ENCODE measurements at places on chromosomes 12 and 14.

DNA sequence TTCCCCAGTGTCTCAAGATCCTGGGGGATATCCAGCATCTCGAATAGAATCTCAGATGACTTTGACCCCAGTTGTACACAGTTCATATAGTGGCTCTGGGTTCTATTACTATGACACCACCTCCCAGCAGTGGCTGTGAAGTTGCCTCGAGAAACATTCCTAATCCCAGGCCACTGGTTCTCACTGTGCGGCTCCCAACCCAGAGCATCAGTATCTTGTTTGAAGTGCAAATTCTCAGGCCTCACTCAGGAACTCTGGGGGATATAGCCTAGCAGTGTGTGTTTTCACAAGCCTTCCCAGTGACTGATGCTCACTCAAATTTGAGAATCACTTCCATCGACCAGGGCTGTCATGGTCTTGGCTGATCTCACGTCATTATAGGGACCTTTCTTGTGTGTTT, 69.3 kb upstream of the IGF1 start:
- DNase-seq, result no peak

DNA sequence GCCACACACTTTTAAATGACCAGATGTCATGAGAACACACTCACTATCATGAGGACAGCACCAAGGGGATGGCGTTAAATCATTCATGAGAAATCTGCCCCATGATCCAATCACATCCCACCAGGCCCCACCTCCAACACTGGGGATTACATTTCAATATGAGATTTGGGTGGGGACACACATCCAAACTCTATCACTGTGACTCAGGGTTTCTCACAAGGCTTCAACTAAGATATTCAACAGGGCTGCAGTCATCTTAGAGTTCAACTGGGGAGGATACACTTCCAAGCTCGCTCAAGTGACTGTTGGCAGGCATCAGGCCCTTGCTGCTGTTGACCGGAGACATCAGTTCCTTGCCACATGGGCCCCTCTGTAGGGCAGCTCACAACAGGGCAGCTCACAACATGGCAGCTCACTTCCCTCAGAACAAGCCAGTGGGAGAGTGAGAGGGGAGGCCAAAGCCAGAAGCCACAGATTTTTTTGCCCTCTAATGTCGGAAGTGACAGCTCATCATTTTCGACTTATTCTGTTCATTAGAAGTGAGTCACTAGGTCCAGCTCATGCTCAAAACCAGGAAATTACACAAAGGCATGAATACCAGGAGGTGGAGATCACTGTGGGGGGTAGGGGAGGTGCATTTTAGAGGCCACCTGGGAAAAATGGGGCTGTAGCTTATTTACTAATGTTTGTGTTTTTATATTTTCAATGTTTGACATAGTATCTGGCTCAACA, 50.8 kb upstream of the PTHLH start:
- no peak for DNase-seq

- no peak for DNase-seq
Observed at GRCh38 chr12:43009846-43010240, 420.3 kb upstream of the PRICKLE1 start.

- no peak for DNase-seq
Observed at GRCh38 chr14:51901475-51902024, 41.1 kb downstream of the GNG2 start.

- no peak for DNase-seq
Observed at GRCh38 chr14:27845241-27845850, 921.2 kb upstream of the FOXG1 start.

- DNase-seq, result no peak
Observed at GRCh38 chr14:83147006-83147405, 1613.4 kb upstream of the SEL1L start.

- no peak for DNase-seq
Observed at GRCh38 chr12:128820253-128820652, 3.5 kb downstream of the SLC15A4 start.

GRCh38 chr12:25714198-25714984, 161.3 kb upstream of the LMNTD1 start:
- DNase-seq, result no peak

DNA sequence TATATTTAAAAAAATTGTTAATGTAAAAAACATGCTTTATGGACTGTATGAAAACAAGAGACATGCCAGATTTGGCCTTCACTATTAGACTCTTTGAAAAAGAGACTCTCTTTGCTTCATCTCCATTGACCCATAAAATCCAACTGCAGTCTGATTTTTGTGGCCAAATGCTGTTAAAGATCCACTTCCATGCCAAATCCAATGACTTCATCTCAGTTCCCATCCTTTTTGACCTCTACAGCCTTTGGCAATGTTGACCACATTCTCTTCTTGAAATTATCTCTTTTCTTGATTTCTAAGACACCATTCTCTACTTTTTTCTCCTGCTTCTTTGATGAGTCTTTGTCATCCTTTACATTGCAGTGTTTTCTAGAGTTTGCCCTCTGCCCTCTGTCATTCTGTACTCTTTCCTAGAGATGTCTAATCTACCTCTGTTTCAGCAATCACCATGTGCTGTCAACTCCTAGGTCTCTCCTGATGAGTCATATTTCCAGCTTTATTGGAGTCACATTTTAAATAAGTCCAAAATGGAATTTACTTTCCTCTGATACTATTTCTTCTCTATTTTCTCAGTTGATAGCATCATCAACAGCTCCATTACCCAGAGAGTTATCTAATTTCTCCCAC, 2.4 kb downstream of the TMPRSS12 start:
- no peak for DNase-seq

GRCh38 chr12:30754383-30754749, 385 bp downstream of the CAPRIN2 start:
- no peak for DNase-seq

DNA sequence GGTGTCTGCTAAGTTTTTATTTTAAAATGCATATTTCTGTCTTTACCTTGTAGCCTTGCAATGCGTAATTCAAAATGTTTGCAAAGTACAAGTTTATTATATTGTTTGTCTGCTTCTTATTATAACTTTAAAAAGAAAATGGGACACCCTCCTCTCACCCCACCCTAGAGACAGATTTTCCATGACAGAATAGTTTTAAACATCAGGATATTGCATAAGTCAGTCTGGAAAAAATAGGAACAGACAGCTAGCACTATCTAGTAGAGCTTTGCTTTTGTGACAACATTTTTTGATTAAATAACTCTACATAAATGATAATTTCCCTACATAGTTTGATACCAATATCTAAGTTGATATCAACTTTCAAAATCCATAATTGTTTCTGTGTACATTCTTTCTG, 71.3 kb downstream of the PDE3A start:
- DNase-seq, result no peak

GRCh38 chr14:21263284-21264024, 5.8 kb downstream of the HNRNPC start:
- no peak for DNase-seq

- no peak for DNase-seq
Observed at GRCh38 chr12:118127867-118128266, 8.1 kb upstream of the PEBP1 start.

DNA sequence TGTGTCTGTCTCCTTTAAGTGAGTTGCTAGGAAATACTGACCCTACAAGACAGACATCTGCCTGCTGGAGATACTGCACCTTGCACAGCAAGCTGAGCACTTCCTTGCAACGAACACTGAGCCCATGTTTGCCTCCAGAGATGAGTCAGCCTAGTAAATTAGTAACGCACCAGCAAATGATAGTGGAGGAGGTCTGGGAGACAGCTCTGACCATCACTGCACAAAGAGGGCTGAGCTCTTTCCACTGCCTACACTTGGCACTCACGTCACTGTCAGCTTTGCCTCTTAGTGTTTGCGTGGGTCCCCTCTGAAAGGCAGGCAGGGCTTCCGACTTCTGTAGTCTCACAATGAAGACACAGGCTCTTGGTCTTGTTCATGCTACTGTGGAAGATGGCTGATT, 109.0 kb downstream of the APAF1 start:
- no peak for DNase-seq

DNA sequence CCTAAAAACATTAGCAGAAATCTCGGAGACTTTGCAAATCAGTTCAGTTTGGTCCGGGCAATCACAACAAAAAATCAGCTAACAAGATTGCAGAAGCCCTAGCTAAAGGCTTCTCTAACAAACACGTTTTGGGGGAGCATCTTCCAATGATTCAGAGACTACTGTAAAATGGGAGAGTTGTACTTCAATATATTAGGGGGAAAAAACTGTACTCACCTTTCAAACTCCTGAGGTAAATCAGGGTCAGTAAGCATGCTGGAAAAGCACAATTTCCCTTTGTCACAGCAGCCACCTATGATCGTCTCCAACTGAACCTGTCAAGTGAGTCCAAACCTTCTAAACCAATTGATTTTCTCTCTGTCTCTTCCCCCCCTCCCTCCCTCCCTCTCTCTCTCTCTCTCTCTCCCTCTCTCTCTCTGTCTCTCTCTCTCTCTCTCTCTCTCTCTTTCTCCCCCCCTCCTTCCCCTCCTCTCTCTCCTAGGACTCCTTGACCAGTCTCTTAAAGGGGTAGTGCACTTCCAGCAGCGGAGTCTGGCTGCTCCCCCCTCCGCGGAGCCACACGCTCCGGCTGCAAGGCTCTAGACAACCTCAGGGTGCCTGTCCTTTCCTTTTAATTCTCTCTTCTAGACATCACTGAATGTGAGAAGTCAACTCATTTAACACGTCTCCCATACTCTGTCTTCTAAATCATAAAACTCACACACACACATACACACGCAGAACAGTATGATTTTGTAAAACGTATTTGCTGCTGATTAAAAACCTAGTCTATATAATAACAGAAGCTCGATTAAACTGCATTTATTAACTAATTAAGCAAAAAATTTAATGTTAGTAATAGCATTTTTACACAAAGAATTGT, at the start of gene SOX5:
Gene SOX5, minus strand, starts transcription at position 323 of the 862 bp plus-strand sequence. Its CDS starts 69 bp downstream, at position 254.
- peak; percentile 48 for DNase-seq

GRCh38 chr14:42113358-42114069, 506.8 kb downstream of the LRFN5 start:
- DNase-seq, result no peak

GRCh38 chr12:106954462-106955376, 988 bp upstream of the TMEM263 start:
- DNase-seq, result peak; percentile 6

GRCh38 chr14:87044807-87045206, 948.2 kb downstream of the GALC start:
- DNase-seq, result no peak

- no peak for DNase-seq
Observed at GRCh38 chr14:72608391-72609204, 285.3 kb downstream of the DPF3 start.

DNA sequence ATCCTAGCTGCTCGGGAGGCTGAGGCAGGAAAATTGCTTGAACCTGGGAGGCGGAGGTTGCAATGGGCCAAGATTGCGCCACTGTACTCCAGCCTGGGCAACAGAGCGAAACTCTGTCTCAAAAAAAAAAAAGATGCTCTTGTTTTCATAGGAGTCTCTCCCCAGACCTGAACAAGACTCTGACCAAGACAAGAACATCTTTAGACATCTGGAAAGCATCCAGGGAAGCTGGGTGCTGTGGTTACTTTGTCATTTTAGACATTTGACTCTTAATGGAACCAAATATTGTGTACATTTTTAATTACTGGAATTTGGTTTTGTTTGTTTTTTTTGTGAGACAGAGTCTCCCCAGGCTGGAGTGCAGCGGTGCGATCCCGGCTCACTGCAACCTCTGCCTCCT, 21.1 kb upstream of the ATF1 start:
- no peak for DNase-seq

DNA sequence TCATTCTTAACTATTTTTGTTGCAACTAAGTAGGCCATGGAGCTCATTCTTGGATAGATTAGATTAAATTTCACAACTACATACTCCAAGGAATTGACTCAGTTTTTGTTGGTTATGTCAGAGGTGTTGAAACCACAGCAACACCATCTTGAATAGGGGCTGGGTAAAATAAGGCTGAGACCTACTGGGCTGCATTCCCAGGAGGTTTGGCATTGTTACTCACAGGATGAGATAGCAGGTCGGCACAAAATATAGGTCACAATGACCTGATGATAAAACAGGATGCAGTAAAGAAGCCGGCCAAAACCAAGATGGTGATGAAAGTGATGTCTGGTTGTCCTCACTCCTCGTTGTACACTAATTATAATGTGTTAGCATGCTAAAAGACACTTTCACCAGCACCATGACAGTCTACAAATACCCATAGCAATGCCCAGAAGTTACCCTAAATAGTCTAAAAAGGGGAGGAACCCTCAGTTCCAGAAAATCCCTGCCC, 20.9 kb downstream of the DMAC2L start:
- DNase-seq, result no peak

DNA sequence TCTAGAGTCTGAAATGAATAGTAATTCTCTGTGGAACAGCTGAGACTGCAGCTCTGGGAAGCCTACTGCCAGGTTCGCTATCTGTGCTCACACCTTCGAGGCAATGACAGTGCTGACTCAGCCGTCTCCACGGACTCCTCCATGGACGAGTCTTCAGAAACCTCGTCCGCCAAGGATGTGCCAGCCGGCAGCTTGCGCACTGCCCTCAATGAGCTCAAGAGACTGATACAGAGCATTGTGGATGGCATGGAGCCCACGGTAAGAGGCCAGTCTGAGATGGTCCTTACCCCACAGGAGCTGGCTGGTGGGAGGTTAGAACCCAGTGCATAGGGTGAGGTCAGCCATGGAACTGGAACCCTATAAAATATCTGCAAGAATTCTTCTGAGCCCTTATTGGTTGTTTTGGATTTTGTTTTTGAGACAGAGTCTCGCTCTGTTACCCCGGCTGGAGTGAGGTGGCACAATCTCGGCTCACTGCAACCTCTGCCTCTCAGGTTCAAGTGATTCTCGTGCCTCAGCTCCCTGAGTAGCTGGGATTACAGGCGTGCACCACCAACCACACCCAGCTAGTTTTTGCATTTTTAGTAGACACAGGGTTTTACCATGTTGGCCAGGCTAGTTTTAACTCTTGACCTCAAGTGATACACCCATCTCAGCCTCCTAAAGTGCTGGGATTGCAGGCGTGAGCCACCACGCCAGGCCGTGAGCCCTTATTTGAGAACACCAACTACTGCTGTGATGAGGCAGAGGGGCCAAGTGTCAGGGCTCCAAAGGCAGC, 43.9 kb downstream of the RAB35 start:
- DNase-seq, result no peak

GRCh38 chr14:89674936-89675335, 257.9 kb upstream of the FOXN3 start:
- no peak for DNase-seq

DNA sequence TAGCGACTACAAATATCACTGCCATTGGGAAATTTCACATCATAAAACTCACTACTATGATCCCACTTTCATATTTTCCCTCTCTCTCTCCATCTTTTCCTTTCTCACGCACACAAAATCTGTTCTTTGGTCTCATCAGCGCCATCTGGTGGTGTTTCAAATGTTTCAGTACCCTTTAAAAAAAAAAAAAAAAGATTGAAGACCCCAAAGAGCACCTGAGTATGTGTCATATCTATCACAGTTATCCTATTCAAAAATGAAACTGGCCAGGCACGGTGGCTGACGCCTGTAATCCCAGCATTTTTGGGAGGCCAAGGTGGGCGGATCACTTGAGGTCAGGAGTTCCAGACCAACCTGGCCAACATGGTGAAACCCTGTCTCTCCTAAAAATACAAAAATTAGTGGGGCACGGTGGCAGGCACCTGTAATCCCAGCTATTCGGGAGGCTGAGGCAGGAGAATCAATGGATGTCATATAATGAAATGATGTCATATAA, 72.4 kb downstream of the TTC9 start:
- peak; percentile 67 for DNase-seq

- no peak for DNase-seq
Observed at GRCh38 chr14:77961847-77962580, 162.1 kb downstream of the ADCK1 start.

GRCh38 chr12:83945871-83946270, 966.7 kb downstream of the SLC6A15 start:
- DNase-seq, result no peak

Data from neural crest cell (in vitro differentiated cells).